ENCODE measurements at places on chromosomes 11 and 22. TPM values are rescaled to one million over a fixed set of nuclear protein-coding genes. Genes with fewer than 3 reads are reported as not detected.

- H3K4me1 ChIP-seq: no peaks in the 10 kb centered on the region
- H3K36me3 ChIP-seq: no peaks in the 10 kb centered on the region
- no peak for DNase-seq
These were observed 14.4 kb downstream of the ETS1 start for GRCh38 chr11:128572965-128573364.

DNA sequence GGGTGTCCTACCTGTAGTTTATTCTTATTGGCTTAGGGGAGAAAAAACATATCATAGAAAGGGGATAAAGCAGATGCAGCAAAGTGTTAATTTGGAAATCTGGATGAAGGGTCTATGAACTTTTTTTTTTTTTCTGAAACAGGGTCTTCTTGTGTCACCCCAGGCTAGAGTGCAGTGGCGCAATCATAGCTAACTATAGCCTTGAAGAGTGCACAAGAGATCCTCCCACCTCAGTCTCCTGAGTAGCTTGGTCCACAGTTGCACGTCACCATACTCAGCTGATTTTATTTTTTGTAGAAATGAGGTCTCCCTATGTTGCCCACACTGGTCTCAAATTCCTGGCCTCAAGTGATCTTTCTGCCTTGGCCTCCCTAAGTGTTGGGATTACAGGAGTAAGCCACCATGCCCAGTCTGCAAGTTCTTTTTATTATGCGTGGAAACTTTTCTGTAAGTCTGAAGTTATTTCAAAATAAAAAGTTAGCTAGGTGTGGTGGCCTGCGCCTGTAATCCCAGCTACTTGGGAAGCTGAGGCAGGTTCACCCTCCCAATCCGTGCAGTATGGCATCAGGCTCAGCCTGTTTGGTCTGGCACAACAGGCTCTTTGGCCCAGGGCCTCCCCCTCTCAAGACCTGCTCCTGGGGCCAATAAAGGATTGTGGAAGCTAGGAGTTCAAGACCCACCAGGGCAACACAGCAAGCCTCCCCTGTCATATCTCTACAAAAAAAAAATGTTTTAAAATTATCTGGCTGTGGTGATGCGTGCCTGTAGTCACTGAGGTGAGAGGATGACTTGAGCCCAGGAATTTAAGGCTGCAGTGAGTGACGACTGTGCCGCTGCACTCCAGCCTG is 111.9 kb downstream of the MED15 start:
- H3K4me1 ChIP-seq: peaks cover 13% of the 10 kb centered on the region
- H3K4me3 ChIP-seq: no peak overlapping the region
- no peaks in the 10 kb centered on the region for H3K36me3 ChIP-seq
- H3K27ac ChIP-seq: no peak overlapping the region
- no peaks in the 10 kb centered on the region for H3K27me3 ChIP-seq

The TRPM5 gene
- polyA plus RNA-seq: 0.12 TPM

- no peak for DNase-seq
- no peak overlapping the region for H3K4me3 ChIP-seq
- H3K4me1 ChIP-seq: no peaks in the 10 kb centered on the region
- no peaks in the 10 kb centered on the region for H3K36me3 ChIP-seq
- no peaks in the 10 kb centered on the region for H3K27me3 ChIP-seq
- H3K27ac ChIP-seq: no peak overlapping the region
These were observed 68.2 kb upstream of the SESN3 start for GRCh38 chr11:95299078-95299679.

The C11orf42 gene
- not detected for polyA plus RNA-seq

DNA sequence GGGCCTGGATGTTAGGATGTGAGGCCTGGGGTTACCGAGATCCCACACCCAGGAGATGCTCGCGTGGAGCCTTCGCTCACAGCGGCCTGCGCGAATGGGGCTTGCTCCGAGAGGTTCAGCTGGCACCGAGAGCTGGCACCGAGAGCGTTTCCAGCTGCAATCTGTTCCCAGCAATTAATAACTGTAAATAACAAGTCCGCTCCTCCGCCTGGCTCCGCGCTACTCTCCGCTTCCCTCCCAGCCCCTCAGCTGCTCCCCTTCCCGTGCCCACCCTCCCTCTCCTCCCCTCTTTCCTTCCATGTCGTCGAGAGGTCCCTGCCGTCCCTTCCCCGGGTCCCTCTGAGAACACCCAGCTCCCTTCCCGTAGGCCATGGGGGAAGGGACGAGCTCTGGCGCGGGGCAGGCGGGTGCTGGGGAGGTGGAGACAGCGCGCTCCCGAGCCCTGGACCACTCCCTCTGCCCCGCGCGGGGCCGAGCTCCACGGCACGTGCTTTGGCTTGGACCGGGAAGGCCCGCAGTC is 110.8 kb downstream of the WNT7B start:
- H3K4me1 ChIP-seq: no peaks in the 10 kb centered on the region
- H3K4me3 ChIP-seq: no peak overlapping the region
- DNase-seq: no peak
- H3K36me3 ChIP-seq: no peaks in the 10 kb centered on the region
- no peak overlapping the region for H3K27ac ChIP-seq
- peaks cover 23% of the 10 kb centered on the region for H3K27me3 ChIP-seq

Data from HepG2 (cell line).